ENCODE measurements at places on chromosomes 2 and 18. TPM values are rescaled to one million over a fixed set of nuclear protein-coding genes. Genes with fewer than 3 reads are reported as not detected.

The CFC1 gene
- total RNA-seq: not detected

DNA sequence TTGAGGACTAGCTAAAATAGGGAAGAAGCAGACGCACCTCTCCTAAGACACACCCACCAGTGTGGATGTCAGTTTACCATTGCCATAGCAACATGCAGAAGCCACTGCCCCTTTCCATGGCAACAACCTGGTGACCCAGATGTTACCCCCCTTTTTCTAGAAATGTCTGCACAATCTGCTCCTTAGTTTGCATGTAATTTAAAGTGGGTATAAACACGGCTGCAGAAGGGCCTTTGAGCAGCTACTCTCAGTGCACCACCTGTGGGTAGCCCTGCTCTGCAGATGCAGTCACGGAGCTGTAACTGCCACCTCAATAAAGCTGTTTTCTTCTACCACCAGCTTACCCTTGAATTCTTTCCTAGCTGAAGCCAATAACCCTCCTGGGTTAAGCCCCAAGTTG is 87.1 kb downstream of the FBXO15 start:
- H3K27me3 ChIP-seq: no peaks in the 10 kb centered on the region
- H3K27ac ChIP-seq: no peak overlapping the region
- H3K4me3 ChIP-seq: no peak overlapping the region
- DNase-seq: no peak

The COL4A3 gene
- total RNA-seq: not detected

DNA sequence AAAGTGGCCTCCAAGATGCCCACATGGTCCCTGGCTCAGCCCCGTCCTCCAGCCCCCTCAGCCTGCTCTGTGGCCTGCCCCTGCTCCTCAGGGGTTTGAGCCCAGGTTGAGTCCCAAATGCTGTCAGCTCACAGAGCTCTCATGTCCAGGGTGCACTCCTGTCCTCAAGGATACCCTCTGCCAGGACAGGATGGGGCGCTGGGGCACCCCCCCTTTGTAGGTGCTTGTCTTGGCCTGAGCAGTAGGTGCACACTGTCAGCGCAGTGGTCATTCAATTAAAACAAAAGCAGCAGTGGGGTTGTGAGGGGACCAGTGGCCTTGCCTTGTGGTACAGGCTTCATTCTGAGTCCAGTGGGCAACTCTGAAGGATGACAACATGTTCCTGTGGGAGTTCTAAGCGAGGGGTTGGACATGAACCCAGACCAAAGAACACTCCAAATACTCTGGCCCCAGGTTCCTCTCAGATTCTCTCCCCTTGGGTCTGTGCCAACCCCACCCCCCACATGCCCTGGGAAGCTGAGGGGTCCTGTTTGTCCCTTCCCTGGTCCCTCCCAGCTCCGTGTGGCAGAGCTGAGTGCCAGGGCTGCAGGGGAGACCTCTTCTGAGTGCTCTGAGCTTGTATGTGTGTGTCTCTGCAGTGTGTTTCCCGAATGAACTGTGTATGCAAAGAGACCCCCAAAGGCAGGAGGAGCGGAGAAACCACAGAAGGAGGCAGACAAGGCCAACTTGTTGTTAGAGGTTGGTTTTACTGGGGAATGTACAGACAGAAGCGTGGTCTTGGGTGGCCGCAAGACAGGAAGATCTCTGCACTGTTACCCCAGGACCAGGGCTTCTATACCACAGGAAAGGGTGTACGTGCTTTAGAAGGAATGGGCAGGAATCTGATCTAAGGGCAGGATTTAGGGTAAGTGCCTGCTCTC is 155.6 kb upstream of the HS6ST1 start:
- H3K4me1 ChIP-seq: peaks cover 15% of the 10 kb centered on the region
- no peak overlapping the region for H3K27ac ChIP-seq
- DNase-seq: no peak
- no peak overlapping the region for H3K4me3 ChIP-seq

The ITGB6 gene
- total RNA-seq: not detected

- H3K27me3 ChIP-seq: no peaks in the 10 kb centered on the region
- DNase-seq: no peak
- no peaks in the 10 kb centered on the region for H3K4me1 ChIP-seq
- H3K4me3 ChIP-seq: no peak overlapping the region
- no peaks in the 10 kb centered on the region for H3K36me3 ChIP-seq
These were observed 376.6 kb upstream of the NETO1 start for GRCh38 chr18:73244401-73244800.

The SH2D6 gene
- total RNA-seq: 0.94 TPM

- H3K27ac ChIP-seq: no peak overlapping the region
These were observed 804.3 kb downstream of the RNF144A start for GRCh38 chr2:7721413-7721995.

The ANO7 gene
- 1.4 TPM for total RNA-seq

- H3K36me3 ChIP-seq: no peaks in the 10 kb centered on the region
- H3K27me3 ChIP-seq: no peaks in the 10 kb centered on the region
- DNase-seq: no peak
These were observed 165.3 kb upstream of the KLHL29 start for GRCh38 chr2:23219666-23220065.

The ADRA2B gene
- total RNA-seq: 0.17 TPM

The TUBA4B gene
- total RNA-seq: not detected

DNA sequence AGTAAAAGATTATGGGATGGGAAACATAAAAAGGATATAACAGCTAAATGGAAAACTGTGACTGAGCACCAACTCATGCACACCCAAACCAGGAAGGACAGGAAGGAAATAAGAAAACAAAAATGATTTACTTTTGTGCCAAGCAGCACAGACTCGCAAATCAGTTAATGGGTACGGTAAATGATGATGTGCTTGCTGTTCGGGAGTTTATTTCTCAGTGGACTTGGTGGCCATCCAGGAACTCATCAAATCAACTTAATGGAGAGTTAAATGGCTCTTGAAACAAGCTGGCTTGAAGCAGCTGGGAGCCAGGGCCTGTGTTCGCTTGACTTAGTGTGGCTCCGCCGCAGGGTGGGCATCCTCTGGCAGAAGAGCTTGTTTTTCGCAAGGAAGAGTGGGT is 36.2 kb downstream of the MTCL1 start:
- no peak overlapping the region for H3K4me3 ChIP-seq
- H3K27ac ChIP-seq: no peak overlapping the region
- H3K4me1 ChIP-seq: peaks cover 27% of the 10 kb centered on the region
- no peak for DNase-seq

DNA sequence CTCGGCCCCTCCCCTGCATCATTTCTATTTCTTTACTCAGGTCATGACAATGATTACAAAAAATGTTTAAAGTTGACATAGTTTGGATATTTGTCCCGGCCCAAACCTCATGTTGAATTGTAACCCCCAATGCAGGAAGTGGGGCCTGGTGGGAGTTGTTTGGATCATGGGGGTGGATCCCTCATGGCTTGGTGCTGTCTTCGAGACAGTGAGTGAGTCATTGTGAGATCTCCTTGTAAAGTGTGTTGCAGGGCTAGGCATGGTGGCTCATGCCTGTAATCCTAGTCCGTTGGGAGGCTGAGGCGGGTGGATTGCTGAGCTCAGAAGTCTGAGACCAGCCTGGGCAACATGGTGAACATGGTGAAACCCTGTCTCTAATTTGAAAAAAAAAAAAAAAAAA is 9.2 kb upstream of the MAP4K4 start:
- no peak overlapping the region for H3K4me3 ChIP-seq
- H3K27me3 ChIP-seq: no peaks in the 10 kb centered on the region
- DNase-seq: no peak

DNA sequence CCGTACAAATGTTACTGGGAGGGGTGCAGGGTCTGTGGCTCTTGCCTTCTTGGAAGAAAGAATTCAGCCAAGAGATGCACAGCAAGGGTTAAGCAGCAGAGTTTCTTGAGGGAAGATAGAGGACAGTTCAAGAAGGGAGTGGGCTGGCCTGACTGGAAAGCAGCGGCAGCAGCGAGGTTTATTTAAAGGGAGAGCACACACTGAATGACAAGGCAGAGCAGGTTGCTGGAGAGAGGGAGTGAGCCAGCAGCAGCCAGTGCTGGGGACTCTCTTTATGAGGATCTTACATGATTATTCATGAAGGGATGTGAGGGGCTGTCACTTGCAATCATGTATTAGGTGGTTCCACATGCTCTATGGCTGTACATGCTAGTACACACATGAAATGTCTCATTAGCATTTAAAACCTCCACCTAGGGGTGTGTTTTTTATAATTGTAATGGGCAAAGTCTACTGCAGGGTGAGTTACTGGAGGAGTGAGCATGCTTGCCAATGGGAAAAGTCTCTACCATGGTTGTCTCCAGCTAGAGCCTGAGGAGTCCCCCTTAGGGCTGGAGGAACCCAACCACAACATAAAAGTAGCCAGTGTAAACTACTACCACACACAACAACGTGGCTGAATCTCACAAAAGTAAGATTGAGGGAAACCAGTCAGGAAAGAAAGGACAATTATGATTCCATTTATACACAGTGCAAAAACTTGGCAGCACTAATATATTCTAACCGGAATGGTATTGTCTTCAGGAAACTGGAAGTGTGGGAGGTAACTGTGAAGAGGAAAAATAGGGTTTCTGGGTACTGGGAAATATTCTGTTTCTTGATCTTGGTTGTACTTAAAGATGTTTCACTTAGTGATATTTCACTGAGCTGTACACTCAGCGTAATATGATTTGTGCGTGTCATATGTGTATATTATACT is 87.6 kb upstream of the FAM110C start:
- peaks cover 4% of the 10 kb centered on the region for H3K27me3 ChIP-seq
- H3K27ac ChIP-seq: no peak overlapping the region
- no peak overlapping the region for H3K4me3 ChIP-seq
- H3K4me1 ChIP-seq: no peaks in the 10 kb centered on the region
- H3K36me3 ChIP-seq: no peaks in the 10 kb centered on the region
- no peak for DNase-seq

- no peaks in the 10 kb centered on the region for H3K4me1 ChIP-seq
- no peak overlapping the region for H3K4me3 ChIP-seq
- H3K36me3 ChIP-seq: no peaks in the 10 kb centered on the region
These were observed 15.4 kb downstream of the GREB1L start for GRCh38 chr18:21257386-21257785.

DNA sequence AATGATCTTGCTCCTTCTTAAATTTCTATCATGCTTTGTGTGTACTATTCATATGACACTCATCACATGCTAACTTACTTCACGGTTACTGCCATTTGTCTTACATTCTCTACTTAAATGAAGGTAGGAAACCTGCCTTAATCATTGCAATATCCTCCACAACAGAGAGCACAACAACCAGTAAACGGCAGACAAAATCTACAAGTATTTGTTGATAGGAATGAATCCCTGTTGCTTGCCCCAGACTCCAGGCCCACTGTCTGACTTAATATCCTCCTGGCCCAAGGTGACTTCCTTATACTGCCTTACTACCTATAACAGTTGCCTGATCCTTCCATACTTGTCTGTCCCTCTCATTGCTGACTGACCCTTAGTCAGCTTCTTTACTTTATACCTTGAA is 3.5 kb downstream of the PPP3R1 start:
- H3K4me3 ChIP-seq: no peak overlapping the region
- H3K27ac ChIP-seq: no peak overlapping the region
- no peak for DNase-seq
- peaks cover 13% of the 10 kb centered on the region for H3K36me3 ChIP-seq
- no peaks in the 10 kb centered on the region for H3K27me3 ChIP-seq

The SLC9A4 gene
- total RNA-seq: 0.06 TPM

The ORC2 gene
- 55.0 TPM for total RNA-seq

The MARCO gene
- 0.26 TPM for total RNA-seq

DNA sequence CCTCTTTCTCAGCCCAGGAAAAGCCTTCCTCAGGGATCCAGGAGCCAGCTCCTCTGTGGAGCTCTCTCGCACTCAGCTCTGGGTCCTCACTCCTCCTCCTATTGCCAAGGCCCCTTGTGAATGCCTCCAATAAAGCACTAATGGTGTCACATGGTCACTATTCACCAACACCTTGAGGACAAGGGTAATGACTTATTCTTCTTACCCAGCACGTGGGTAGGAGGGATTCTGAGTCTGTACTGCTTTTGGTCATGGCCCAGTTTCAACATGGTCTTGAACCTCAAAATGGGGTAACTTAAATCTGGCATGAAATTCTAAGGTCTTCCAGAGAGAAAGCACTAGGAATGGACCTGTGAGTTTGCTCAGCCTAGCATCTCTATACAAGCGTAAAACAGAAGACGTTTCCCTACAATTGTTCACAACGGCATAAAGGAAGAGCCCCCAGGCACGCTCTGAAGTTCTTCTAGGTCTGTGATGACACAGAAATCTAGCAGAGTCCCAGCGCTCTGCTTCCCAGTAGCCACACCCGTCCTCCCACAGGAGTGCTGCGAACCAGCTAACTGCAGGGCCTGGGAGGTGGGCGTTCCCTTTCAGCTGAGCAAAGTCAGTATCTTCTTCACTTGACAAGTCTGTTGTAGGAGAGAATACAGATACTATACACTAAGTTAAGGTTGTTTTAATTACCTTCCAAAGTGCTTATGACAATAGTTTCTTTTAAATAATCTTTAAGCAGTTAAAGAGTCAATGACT is 14.6 kb upstream of the KIDINS220 start:
- DNase-seq: no peak
- no peaks in the 10 kb centered on the region for H3K4me1 ChIP-seq
- peaks cover 9% of the 10 kb centered on the region for H3K27me3 ChIP-seq
- H3K36me3 ChIP-seq: no peaks in the 10 kb centered on the region

DNA sequence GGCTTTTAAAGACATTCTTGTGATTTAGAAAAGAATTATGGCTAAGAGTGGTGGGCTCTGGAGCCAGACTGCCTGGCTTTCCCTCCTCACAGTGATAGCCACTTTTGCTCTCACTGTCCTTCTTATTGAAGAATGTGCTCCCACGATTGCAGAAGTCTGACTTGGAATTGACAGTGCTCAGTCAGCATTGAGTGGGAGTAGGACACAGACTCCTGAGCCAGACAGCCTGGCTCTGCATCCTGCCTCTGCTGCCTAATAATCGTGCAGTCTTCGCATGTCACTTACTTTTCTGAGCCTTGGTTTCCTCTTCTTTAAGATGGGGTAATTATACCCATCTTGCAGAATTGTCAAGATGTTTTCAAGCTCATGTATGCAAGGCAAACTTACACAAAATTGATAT is 23.3 kb downstream of the SPATS2L start:
- no peak overlapping the region for H3K4me3 ChIP-seq
- H3K27ac ChIP-seq: no peak overlapping the region
- no peak for DNase-seq
- H3K4me1 ChIP-seq: no peaks in the 10 kb centered on the region

The SALL3 gene
- total RNA-seq: not detected

The NEUROD1 gene
- not detected for total RNA-seq

The CNNM3 gene
- 34.6 TPM for total RNA-seq

GRCh38 chr2:5951471-5951870 is 259.3 kb downstream of the SOX11 start:
- H3K4me3 ChIP-seq: no peak overlapping the region
- no peaks in the 10 kb centered on the region for H3K36me3 ChIP-seq
- H3K27ac ChIP-seq: no peak overlapping the region
- no peaks in the 10 kb centered on the region for H3K27me3 ChIP-seq
- no peaks in the 10 kb centered on the region for H3K4me1 ChIP-seq

DNA sequence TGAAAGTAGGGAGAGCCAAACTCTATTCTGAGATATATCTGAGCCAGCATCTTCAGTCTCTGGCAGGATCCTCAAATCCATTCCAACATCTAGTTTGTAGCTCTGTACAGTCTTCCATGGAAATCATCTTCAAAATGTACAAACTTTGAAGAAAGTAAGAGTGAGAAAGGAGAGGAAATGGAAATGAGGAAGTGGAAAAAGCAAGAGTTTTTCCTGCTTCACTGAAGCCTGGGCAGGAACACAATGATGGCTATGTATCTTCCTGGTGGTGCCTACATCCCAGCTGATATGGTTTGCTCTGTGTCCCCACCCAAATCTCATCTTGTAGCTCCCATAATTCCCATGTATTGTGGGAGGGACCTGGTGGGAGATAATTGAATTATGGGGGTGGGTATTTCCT is 4.1 kb upstream of the RPIA start:
- no peak overlapping the region for H3K27ac ChIP-seq
- no peaks in the 10 kb centered on the region for H3K27me3 ChIP-seq
- peaks cover 15% of the 10 kb centered on the region for H3K4me1 ChIP-seq
- H3K36me3 ChIP-seq: peaks cover 6% of the 10 kb centered on the region
- no peak overlapping the region for H3K4me3 ChIP-seq
